ENCODE measurements at places on chromosomes 12 and 14.

GRCh38 chr14:69755784-69756183, 11.2 kb upstream of the SRSF5 start:
- DNase-seq, result no peak

GRCh38 chr12:52860102-52860823, 11.5 kb upstream of the KRT78 start:
- no peak for DNase-seq

- DNase-seq, result no peak
Observed at GRCh38 chr12:1189163-1189562, 198.1 kb downstream of the ERC1 start.

GRCh38 chr12:24378548-24379407, 429.3 kb upstream of the SOX5 start:
- no peak for DNase-seq

GRCh38 chr14:33386781-33387180, 448.1 kb downstream of the NPAS3 start:
- no peak for DNase-seq

GRCh38 chr12:122848471-122849351, 13.5 kb downstream of the HIP1R start:
- DNase-seq, result no peak

Data from CD4-positive, alpha-beta T cell treated with Interleukin-4 for 1 hour (primary cell).